ENCODE measurements at places on chromosomes 4 and X.

- H3K4me1 ChIP-seq, result no peaks in the 10 kb centered on the region
- H3K27ac ChIP-seq, result no peak overlapping the region
- no peaks in the 10 kb centered on the region for H3K27me3 ChIP-seq
- H3K36me3 ChIP-seq, result no peaks in the 10 kb centered on the region
- H3K4me3 ChIP-seq, result no peak overlapping the region
Observed at GRCh38 chr4:79177388-79177787, 148.5 kb downstream of the NAA11 start.

DNA sequence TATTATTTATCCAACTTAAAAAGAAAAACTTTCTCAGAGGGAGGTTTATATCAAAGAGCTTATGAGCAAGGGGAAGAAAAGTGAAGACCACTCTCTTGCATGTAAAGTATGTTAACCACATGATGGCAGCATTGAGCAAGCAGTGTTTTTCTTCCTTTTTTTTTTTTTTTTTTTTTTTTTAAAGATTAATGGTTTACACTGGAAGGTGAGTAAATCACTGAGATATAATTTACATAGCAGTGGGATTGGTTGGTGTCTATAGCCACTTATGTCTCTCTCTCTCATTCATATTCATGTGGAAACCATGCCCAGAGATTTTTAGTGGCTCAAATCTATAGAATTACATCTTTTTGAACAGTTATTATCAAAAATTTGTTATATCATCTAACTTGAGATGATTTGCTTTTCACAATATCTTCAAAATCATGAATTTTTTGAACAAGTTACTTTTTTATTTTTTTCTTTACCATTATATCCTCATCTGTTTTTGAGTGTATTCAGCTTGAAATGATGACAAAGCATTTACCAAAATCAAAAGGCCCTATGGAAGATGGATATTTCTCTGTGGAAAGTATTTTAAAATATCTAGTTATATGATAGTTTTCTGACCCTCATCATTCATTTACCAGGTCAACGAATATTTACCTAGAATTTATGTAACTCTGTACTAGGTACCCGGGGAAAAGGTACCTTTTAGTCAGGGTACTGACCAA lies 31.6 kb downstream of the MTHFD2L start:
- no peak overlapping the region for H3K4me3 ChIP-seq
- no peaks in the 10 kb centered on the region for H3K4me1 ChIP-seq
- H3K27ac ChIP-seq, result no peak overlapping the region
- no peaks in the 10 kb centered on the region for H3K36me3 ChIP-seq
- DNase-seq, result peak; percentile 68

- H3K4me1 ChIP-seq, result no peaks in the 10 kb centered on the region
- H3K27ac ChIP-seq, result no peak overlapping the region
- H3K36me3 ChIP-seq, result no peaks in the 10 kb centered on the region
- H3K27me3 ChIP-seq, result peaks cover 3% of the 10 kb centered on the region
Observed at GRCh38 chr4:176277162-176277904, 8.3 kb upstream of the ASB5 start.

DNA sequence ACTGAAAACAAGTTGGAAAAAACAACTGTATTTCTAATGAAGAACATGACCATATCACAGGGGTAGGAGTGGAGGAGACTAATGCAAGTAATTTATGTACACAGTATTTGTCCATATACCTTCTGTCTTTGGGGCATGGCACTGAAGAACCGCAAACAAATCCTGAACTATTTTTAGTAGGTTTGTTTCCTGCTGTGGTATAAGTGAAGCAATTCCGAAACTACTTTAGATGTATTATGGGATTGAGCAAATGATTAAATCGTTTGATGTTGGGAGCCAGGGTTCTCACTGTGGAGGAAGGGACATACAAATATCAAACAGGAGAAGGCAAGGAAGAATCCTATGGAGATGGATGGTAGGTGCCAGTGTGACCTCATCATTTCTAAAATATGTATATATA lies 18.9 kb upstream of the SH3KBP1 start:
- H3K4me1 ChIP-seq, result peaks cover 16% of the 10 kb centered on the region
- no peak for DNase-seq
- no peaks in the 10 kb centered on the region for H3K27me3 ChIP-seq
- no peak overlapping the region for H3K4me3 ChIP-seq
- no peak overlapping the region for H3K27ac ChIP-seq

- H3K27me3 ChIP-seq, result no peaks in the 10 kb centered on the region
- H3K4me3 ChIP-seq, result no peak overlapping the region
- no peak overlapping the region for H3K27ac ChIP-seq
- H3K36me3 ChIP-seq, result peaks cover 90% of the 10 kb centered on the region
- H3K4me1 ChIP-seq, result no peaks in the 10 kb centered on the region
Observed at GRCh38 chr4:9867751-9868425, 86.5 kb downstream of the DRD5 start.

DNA sequence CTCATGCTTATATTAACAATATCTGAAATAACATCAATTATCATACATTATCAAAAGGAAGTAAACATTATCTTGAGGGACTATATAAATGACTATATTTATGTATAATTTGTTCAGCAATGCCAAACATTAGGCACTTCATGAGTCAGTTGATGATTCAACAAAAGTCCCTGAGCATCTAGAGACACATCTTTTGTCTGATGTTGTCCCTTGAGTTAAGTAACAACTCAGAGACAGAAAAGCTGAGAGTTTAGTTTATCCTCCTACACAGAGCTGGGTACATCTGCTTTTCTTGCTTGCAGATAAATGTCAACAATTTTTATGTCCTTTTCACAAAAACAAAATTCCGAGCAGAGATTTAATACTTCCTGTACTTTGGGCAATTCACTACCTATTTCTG lies 311.1 kb downstream of the INPP4B start:
- H3K36me3 ChIP-seq, result no peaks in the 10 kb centered on the region
- no peak for DNase-seq
- no peaks in the 10 kb centered on the region for H3K27me3 ChIP-seq
- H3K4me1 ChIP-seq, result no peaks in the 10 kb centered on the region
- H3K27ac ChIP-seq, result no peak overlapping the region
- no peak overlapping the region for H3K4me3 ChIP-seq

DNA sequence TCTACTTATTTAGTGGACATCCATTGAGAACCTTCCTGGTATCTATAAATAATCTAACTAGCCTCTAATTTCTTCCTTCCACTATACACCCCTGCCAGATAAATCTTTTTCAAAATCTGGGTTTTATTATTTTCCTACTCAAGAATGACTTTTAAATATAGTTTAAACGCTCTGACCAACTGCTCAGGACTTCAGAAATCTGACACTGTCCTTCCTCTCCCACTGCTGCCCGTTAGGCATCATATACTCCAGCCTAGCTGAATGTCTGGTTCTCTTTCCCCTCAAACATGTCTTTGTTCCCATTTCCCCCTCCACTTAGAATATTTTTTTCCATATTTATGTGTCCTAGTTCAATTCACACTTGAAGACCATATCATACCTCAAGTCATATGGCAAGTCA lies 35.2 kb upstream of the CBLL2 start:
- H3K27ac ChIP-seq, result no peak overlapping the region
- DNase-seq, result no peak
- no peaks in the 10 kb centered on the region for H3K36me3 ChIP-seq
- H3K4me1 ChIP-seq, result no peaks in the 10 kb centered on the region

GRCh38 chr4:121741751-121742150 lies 23.2 kb downstream of the SMIM43 start:
- no peak overlapping the region for H3K4me3 ChIP-seq
- H3K27me3 ChIP-seq, result no peaks in the 10 kb centered on the region

- no peak overlapping the region for H3K27ac ChIP-seq
- no peak overlapping the region for H3K4me3 ChIP-seq
- no peaks in the 10 kb centered on the region for H3K4me1 ChIP-seq
- no peak for DNase-seq
- peaks cover 61% of the 10 kb centered on the region for H3K27me3 ChIP-seq
- H3K36me3 ChIP-seq, result no peaks in the 10 kb centered on the region
Observed at GRCh38 chrX:153831429-153832150, 1.2 kb upstream of the PDZD4 start.

- H3K4me3 ChIP-seq, result no peak overlapping the region
- H3K36me3 ChIP-seq, result peaks cover 3% of the 10 kb centered on the region
- no peak for DNase-seq
- H3K4me1 ChIP-seq, result no peaks in the 10 kb centered on the region
- no peak overlapping the region for H3K27ac ChIP-seq
- H3K27me3 ChIP-seq, result no peaks in the 10 kb centered on the region
Observed at GRCh38 chrX:110153896-110154295, 151.0 kb downstream of the TMEM164 start.

DNA sequence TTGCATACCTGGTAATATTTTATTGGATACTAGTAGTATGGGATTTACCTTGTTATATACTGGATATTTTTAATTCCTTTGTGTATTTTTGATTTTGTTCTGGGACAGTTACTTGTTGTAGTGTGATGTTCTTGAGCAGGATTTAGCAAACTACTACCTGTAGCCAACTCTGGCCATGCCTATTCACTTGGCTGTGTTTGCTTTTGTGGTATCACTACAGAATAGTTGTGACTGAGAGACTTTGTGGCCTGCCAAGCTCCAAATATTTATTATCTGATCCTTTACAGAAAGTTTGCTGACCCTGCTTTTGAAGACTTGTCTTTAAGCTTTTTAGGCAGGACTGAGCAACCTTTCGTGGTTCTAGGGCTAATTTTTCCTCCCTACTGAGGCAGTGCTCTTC lies 17.8 kb downstream of the ZCCHC4 start:
- peaks cover 10% of the 10 kb centered on the region for H3K36me3 ChIP-seq

GRCh38 chr4:139279760-139280620 lies at the start of gene MGARP:
MGARP (minus strand) TSS chr4:139280225; CDS start chr4:139280158, 67 bp downstream.
- H3K4me1 ChIP-seq, result peaks cover 18% of the 10 kb centered on the region
- H3K27ac ChIP-seq, result no peak within 1 kb of the TSS
- H3K4me3 ChIP-seq, result peak within 1 kb of the TSS; percentile 16
- peaks cover 59% of the 10 kb centered on the region for H3K27me3 ChIP-seq

All from CD14-positive monocyte (primary cell).